Vagina (tissue), 2 donors: ENCODE measurements at places on chromosomes 7 and 10.

GRCh38 chr10:75179657-75180177 lies 30.9 kb upstream of the VDAC2 start:
- peaks cover 20% of the 10 kb centered on the region for H3K4me1 ChIP-seq
- no peaks in the 10 kb centered on the region for H3K27me3 ChIP-seq
- no peaks in the 10 kb centered on the region for H3K36me3 ChIP-seq
- no peak for DNase-seq
- no peak overlapping the region for H3K4me3 ChIP-seq

- H3K27ac ChIP-seq, result no peak overlapping the region
- no peak overlapping the region for H3K4me3 ChIP-seq
- no peaks in the 10 kb centered on the region for H3K36me3 ChIP-seq
- no peak for DNase-seq
- no peaks in the 10 kb centered on the region for H3K4me1 ChIP-seq
Measured at GRCh38 chr7:77960336-77960735, 161.8 kb downstream of the PHTF2 start.

DNA sequence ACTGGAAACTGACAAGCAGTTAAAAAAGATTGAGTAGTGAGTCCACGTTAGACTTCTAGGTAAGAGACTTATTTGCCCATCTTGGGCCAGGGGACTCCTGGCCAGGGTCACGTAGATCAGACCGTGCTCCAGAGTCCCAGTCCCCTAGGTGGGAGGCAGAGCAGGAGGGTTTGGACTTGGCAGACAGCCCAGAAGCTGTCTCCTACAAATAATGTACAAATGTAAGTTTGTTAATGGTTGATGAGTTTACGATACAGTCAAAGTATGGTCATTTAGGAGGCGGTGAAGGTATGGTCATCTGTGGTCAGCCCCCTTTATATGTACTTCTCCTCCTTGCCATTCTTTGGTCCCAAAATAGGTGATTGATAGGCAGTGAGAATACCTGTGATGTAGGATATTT lies 28.2 kb downstream of the INPP5F start:
- no peaks in the 10 kb centered on the region for H3K36me3 ChIP-seq
- no peaks in the 10 kb centered on the region for H3K27me3 ChIP-seq
- H3K4me3 ChIP-seq, result no peak overlapping the region
- no peaks in the 10 kb centered on the region for H3K4me1 ChIP-seq
- no peak for DNase-seq

GRCh38 chr7:142866361-142867096 lies 11.7 kb downstream of the EPHB6 start:
- no peak overlapping the region for H3K4me3 ChIP-seq
- H3K27me3 ChIP-seq, result no peaks in the 10 kb centered on the region
- peak; percentile 84 for DNase-seq
- H3K36me3 ChIP-seq, result no peaks in the 10 kb centered on the region
- H3K27ac ChIP-seq, result no peak overlapping the region
